ENCODE measurements at places on chromosomes 5 and 9. TPM values are rescaled to one million over a fixed set of nuclear protein-coding genes. Genes with fewer than 3 reads are reported as not detected.
A peak's percentile ranks its signal among the peaks of the same experiment; 100 is the strongest.

The CTXN3 gene
- total RNA-seq, result not detected

- DNase-seq, result no peak
These were observed 33.9 kb upstream of the GLIS3 start for GRCh38 chr9:4333787-4334186.

The MRPL50 gene
- 36.4 TPM for total RNA-seq

The C7 gene
- total RNA-seq, result not detected

The FABP6 gene
- total RNA-seq, result 5.0 TPM

DNA sequence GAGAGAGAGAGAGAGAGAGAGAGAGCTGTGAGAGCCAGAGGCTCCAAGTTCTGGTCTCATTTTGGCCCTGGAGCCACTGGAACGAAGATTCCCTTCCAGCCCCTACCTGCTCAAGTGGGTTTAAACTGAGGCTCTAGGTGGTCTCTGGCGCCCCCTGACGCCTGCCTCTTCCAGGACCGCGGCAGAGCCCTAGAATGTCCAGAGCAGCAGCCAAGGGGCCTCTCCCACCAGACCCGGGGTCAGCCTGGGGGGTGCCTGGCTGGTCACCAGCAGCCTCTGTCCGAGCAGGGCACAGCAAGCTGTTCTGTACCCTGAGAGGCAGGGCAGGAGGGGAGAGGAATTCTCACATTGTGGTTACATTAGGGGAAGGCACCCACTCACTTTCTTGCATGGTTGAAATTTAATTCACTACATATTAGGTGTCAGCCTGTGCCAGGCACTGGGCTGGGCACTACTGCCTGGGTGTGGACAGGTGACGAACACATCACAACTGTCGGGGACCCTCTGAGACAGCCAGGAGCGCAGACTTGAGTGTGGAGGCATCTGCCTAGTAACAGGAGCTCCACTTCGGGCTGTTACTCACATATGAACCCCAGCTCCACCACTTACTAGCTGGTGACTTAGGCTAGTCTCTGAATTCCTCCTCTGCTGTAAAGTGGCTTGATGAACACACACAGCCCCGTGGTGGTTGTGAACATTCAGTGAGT, 44.5 kb downstream of the AMBP start:
- DNase-seq, result peak; percentile 32

The SWI5 gene
- total RNA-seq, result 25.9 TPM

The PFN3 gene
- total RNA-seq, result not detected

DNA sequence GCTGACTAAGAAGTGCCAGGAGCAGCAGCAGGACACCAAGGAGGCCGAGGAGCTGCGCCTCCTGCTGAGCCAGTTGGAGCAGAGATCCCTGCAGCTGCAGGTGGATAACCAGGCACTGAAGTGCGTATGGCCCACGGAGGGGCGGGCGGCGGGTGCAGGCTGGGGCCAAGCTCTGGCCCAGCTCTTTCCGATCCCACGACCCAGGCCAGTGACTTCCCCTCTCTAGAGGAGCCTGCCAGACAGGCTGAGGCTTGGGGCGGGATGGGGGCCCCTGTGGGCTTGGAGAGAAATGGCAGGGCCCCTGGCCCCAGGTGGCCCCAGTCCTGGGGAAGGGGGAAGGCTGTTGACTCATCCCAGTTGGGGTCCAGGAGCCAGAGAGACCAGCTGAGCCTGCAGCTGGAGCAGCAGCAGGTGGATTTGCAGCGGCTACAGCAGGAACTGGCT, 3.6 kb downstream of the PTRH1 start:
- no peak for DNase-seq

The PDE8B gene
- 5.6 TPM for total RNA-seq

DNA sequence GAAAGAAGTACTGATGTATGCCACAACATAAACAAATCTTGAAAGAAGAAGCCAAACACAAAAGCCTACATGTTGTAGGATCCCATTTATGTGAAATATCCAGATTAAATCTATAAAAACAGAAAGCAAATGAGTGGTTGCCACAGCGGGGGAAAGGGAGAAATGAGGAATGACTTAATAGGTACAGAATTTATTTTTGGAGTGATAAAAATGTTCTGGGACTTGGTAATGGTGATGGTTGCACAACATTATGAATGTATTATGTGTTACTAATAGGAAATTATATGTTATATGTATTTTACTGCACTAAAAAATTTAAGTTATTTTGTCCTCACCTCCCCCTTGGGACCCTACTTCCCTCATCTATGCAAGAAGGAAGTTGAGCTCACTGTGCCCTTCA, 16.4 kb upstream of the TTC1 start:
- no peak for DNase-seq

DNA sequence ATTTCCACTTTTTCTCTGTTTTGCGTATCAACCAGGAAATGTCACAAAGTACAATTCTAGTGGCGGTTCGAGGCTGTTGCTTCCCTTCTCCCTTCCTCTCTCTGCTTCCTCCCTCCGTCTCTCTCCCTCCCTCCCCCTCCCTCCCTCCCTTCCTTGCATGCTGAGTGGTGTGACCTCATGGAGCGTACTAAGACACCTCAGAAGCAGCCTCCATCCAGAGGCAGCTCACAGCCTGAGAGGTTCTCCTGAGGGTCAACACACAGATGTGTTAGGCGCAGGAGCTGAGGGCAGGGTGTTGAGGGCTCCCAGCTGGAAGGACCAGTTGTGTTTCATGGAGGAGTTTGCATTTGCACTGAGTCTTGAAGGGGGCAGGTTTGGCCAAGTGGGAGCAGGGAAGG, 57.7 kb downstream of the COL5A1 start:
- no peak for DNase-seq

The KLHL9 gene
- 5.0 TPM for total RNA-seq

GRCh38 chr5:73031839-73032238, 76.0 kb downstream of the FCHO2 start:
- DNase-seq, result peak; percentile 32

- no peak for DNase-seq
These were observed 226.4 kb downstream of the PCSK5 start for GRCh38 chr9:76116913-76117312.

The PRLR gene
- not detected for total RNA-seq

- DNase-seq, result peak; percentile 36
These were observed at the start of gene PCDHGA10 for GRCh38 chr5:141412854-141413539. Gene PCDHGA10 (plus strand): TSS chr5:141412987. CDS start chr5:141413176, 189 bp downstream.

The CCDC192 gene
- total RNA-seq, result not detected

- no peak for DNase-seq
These were observed 24.2 kb downstream of the FBN2 start for GRCh38 chr5:128513806-128514205.

- DNase-seq, result no peak
These were observed 41.5 kb downstream of the BOD1 start for GRCh38 chr5:173574983-173575382.

- DNase-seq, result no peak
These were observed 22.0 kb upstream of the TGFBI start for GRCh38 chr5:136006761-136007251.

The LCN1 gene
- total RNA-seq, result not detected

The INSL6 gene
- total RNA-seq, result not detected

- no peak for DNase-seq
These were observed 4.1 kb downstream of the KIF4B start for GRCh38 chr5:155017610-155018009.

DNA sequence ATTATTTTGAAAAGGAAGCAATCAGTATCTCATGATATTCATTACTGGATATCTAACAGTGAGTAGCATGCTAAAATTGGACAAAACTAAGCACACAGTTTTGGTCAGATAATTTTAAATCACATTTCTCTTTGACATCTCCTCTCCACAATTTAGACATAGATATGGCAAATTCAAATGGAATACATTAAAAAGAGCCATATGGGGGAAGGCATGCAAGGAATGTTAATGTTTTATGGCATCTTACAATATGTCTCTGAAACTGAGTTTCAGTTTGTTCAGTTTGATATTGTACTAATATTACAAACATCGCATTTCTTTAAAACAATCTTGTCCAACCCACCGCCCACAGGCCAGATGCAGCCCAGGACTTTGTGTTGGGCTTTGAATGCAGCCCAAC, 151.0 kb downstream of the HTR1A start:
- no peak for DNase-seq

DNA sequence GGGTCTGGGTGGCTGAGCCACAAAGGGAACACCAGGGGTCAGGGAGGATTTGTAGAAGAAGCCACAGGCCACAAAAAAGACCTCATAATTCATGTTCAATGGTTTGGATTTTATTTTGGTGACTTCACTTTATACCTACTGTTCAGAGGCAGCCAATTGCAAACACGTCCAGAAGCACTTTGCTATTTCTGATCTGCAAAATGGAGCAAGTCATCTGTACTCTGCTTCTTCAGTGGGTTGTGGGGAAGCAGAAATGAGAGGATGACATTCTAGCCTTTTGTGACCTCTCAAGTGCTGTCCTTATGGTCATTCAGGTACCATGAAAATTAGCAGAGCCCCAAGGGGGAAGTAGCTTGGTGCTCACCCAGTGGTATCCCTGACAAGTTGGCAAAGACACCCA, 2.5 kb upstream of the KCNIP1 start:
- no peak for DNase-seq

The ZSWIM6 gene
- total RNA-seq, result 0.18 TPM

The PCDHGA3 gene
- total RNA-seq, result not detected

- no peak for DNase-seq
These were observed 78.8 kb downstream of the ADAMTS2 start for GRCh38 chr5:179266291-179267070.

Data from G401 (cell line).